ENCODE measurements at places on chromosomes 5 and 9. TPM values are rescaled to one million over a fixed set of nuclear protein-coding genes. Genes with fewer than 3 reads are reported as not detected.

DNA sequence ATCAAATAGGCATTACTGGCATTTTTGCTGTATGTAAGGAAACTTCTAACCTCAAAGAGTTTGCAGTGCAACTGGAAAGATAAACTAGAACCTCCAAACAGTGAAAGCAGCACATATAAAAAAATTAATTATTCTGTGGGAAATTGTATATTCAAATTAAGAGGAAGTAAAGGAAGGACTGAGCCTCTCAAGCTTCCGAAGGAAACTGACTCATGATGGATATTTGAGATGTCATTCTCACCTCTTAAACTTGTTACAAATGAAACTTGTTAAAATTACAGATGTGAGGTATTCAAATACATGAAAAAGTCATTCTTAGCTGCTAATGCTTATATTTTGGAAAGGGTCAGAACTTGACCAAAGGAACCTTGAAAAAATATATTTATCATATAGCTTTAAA is 538.7 kb downstream of the PDE4D start:
- no peak for DNase-seq

DNA sequence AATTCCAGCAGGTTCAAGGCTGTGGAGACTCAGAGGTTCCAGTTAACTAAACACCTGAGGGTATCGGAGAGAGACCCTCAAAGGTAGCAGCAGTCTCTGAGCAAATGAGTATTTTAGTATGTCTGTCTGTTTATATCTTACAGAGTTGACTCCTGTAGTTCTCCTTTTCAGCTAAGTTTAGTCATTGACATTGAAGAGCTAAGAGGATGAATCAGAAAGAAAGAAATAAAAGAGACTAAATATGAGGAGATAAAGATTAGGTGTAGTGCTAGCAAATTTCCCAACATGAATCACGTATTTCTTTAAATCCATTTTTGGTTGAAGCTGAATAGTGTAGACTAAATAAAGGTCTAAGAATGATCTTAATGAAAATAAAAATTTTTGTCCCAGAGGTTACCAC is 474.0 kb upstream of the RGMB start:
- no peak for DNase-seq

GRCh38 chr5:76638479-76638878 is 15.3 kb upstream of the F2RL2 start:
- no peak for DNase-seq

GRCh38 chr9:135604437-135605237 is 34.7 kb downstream of the GLT6D1 start:
- DNase-seq = no peak

DNA sequence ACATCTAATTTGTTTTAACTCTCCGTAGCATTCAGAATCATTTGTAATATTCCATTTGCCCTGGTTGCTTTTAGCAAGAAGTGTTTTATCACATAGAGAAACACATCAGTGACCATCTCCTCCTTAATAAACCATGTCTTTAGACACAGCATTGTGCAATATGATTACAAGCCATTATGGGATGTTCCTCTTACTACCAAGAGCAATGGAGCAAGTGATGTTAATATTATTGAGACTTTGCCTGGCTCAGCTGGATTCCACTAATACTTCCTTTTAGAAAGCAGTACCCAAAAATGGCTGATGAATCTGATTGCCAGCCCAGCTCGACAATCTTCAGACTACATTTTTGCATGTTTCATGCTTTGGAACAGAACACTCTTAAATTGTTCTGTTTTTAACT is 364.2 kb downstream of the OSTF1 start:
- no peak for DNase-seq

- no peak for DNase-seq
Measured at GRCh38 chr9:133370685-133371084, 5.2 kb downstream of the SURF4 start.

DNA sequence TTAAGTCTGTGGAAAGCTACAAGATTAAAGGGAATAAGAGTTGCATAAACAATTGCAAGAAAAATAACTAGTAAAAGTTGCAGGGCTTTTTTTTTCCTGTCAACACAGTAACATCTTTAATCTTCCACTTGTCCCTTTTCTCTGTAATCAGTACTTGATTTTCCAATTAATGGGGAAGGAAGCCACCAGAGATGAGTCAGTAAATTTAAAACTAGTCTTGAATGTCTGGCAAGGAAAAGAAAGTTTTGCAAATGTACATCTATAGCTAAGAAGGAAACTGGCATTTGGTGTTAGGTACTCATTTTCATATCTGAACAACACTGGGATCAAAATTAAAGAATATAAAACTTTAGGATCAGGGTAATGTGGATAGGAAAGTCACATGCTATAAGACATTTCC is 17.1 kb downstream of the DAP start:
- no peak for DNase-seq

GRCh38 chr5:95718203-95718602 is 12.9 kb upstream of the RHOBTB3 start:
- DNase-seq = no peak

DNA sequence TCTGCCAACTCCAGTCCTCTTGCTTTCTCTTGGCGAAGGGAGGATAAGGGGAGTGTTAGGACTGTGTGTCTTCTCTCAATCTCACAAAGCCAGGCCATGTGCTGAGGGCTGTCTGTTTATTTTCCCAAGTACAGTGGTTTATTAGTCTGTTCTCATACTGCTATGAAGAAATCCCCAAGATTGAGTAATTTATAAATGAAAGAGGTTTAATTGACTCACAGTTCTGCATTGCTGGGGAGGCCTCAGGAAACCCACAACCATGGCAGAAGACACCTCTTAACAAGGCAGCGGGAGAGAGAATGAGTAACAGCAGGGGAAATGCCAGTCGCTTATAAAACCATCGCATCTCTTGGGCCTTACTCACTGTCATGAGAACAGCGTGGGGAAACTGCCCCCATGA is 36.2 kb upstream of the CKS2 start:
- no peak for DNase-seq

DNA sequence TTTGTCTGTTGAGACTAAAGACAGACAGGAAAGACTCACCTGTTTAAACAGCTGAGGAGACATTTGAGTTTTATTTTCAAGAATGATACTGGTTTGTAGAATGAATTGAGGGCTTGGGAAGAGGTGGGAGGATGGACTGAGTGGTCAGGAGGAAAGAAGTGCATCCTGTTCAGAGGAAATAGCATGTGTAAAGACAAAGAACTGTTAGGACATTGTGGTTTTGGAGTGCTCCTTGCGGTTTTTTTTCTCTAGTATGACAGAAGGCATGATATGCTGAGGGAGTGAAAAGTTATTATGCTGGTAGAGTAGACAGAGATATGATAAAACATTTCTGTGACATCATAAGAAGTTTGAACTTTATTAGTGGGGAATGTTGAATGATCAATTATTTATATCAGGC is 270.7 kb upstream of the ELAVL2 start:
- no peak for DNase-seq

DNA sequence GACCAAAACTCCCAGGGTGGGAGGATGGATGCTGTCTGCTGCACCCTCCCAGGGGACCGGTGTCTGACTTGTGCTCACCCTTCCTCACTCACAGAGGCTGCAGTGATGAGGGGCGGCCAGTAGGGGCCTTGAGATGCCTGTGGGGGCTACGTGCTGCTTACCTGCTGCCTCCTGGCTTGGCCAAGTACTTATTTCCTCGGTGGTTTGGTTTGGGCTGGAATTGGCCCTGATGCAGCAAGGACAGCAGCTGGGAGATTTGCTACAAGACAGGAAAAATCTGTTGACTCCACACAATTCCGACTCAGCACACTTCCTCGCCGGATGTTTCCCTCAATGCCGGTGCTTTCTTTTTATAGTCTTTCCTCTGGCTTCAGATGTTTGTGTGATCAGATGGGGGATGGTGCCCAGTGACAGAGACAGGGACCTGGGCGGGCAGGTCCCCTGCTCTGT is 6.6 kb downstream of the PCDH12 start:
- DNase-seq = peak; percentile 91

- no peak for DNase-seq
Measured at GRCh38 chr9:121271368-121272341, 3.7 kb downstream of the GSN start.

DNA sequence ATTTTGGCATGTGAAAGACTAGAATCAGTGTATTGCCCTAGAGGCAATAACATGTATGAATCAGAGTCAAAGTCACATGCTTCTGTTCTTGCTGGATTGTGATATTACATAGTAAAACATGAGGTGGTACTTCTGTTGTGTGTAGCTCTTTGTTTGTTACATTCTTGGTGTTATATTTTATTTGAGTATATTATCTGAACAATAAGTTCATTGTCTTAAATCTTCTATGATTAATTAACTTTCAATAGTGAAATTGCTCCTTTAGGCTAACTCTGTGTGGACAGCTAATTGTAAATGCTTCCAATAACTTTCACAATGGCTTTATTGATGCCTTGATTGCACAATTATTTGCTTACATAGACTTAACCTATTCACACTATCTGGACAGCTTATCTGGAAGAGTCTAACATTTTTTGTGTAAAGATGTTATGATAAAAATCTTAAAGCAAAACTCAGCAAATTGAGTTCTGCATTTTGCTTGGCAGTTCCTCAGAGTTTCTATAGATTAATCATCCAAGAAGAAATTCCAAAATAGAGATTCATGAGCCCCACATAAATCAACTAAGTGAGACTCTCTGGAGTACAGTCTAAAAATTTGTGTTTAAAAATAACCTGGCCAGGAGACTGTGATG is 239.6 kb upstream of the TUSC1 start:
- DNase-seq = no peak

GRCh38 chr5:143449772-143450171 is 46.3 kb upstream of the NR3C1 start:
- DNase-seq = no peak

DNA sequence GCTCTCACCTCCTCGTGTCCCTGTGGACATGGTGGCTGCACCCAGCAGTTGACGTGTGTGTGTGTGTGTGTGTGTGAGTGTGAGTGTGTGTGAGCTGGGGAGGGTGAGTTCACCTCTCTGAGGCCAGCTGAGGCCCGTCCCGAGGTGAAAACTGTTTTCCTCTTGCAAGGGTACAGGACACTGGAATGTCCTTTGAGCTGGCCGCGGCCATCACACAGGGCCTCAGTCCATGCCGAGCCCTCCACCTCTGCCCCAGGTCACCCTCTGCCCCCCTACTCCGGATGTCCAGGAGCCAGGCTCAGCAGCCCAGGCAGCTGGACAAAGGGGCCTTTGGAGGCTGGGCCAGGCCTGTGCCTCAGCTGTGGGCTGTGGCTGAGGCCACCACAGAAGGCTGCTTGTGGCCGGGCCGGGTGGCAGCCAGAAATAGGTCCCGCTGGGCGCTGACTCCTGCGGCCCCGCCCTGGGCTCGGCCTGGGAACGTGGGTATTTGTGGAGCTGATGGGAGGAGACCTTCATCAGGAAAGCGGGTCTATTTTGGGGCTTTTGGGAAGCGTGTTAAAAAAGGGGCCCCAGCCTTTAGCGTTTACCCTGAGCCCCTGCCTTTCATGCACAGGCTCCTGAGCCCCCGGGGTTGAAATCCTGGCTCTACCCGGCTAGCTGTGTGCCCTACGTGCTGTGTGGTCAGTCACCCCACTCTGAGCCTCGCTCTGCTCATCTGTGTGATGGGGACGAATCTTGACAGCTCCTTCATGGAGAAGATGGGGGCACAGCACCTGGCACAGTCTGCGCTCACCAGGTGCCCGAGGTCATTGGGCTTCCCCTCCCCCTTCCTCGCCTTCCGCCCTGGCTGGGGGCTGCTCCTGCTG is 75.1 kb upstream of the IER5L start:
- peak; percentile 46 for DNase-seq

- DNase-seq = no peak
Measured at GRCh38 chr9:108724122-108724521, 131.7 kb downstream of the ACTL7B start.

- peak; percentile 92 for DNase-seq
Measured at GRCh38 chr5:72108202-72109061, 1.2 kb downstream of the MAP1B start.

DNA sequence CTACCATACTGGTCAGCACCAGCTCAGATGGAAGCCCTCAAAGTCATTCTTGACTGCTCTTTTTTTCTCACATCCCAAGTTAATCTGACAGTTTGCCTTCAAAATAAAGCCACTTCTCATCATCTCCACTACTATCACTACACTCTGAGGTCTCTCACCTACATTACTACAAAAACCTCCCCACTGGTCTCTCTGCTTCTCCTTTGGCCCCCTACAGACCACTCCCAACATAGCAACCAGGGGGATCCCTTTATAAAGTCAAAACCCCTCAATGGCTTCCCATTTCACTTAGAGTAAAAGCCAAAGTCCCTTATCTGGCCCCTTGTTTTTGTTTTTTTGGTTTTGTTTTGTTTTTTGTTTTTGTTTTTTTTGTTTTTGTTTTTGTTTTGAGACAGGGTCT is 4.6 kb downstream of the ARAP3 start:
- DNase-seq = peak; percentile 89

- peak; percentile 31 for DNase-seq
Measured at GRCh38 chr9:89920131-89920530, 315.3 kb downstream of the GADD45G start.

DNA sequence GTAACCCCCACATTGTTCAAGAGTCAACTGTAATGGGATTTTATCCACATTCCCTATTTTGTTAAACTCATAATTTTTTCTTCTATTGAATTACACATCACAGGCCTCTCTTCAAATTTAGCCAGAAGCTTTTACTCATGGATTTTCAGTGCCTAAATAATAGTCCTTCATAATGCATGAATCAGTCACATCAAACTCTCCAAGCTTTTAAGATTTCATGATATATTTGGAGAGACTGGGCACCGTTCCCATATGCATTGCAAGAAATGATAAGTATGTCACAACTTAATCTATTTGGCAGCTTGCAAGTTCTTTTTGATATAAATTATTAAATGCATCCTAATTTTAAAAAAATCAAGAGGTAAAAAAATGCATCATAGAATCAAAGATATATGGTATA is 465.9 kb downstream of the DMAC1 start:
- no peak for DNase-seq

- DNase-seq = no peak
Measured at GRCh38 chr9:4970970-4971641, 14.0 kb upstream of the JAK2 start.

DNA sequence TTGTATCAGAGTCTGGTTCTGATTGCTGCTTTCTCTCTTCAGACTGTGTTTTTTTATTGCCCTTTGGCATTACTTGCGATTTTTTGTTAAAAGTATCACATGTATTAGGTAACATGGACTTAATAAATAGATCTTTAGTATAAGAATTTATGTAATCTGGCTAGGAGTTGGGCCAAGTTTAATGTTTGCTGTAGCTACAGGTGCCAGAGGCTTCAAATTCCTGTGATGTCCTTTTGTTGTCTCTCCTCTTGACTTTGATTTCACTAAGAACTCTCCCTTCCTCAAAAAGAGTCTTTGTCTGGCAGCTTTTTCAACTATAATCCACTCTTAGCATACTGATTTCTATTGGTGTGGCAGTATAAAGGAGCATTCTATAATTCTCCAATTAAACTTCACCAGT is 313.1 kb downstream of the DTWD2 start:
- no peak for DNase-seq

GRCh38 chr5:154741415-154741814 is 13.8 kb upstream of the LARP1 start:
- no peak for DNase-seq

Gene ZER1
- 35.2 TPM for total RNA-seq

Gene KIF24
- total RNA-seq = 2.5 TPM

Gene COL15A1
- 0.07 TPM for total RNA-seq

Gene IL5
- total RNA-seq = not detected

Gene DBH
- total RNA-seq = not detected

Gene SERF1A
- total RNA-seq = 9.5 TPM

Gene LRRC19
- not detected for total RNA-seq

Gene SLC6A7
- total RNA-seq = not detected

Gene FCN1
- total RNA-seq = not detected

Gene PCDHA8
- total RNA-seq = 0.71 TPM

Gene RALGPS1
- total RNA-seq = 18.6 TPM

Gene CEP120
- total RNA-seq = 29.8 TPM

Gene TMEM215
- 0.11 TPM for total RNA-seq

Gene ENHO
- 7.1 TPM for total RNA-seq

Gene CRB2
- total RNA-seq = 1.7 TPM

Gene PCBD2
- total RNA-seq = 12.6 TPM

Data from endodermal cell (in vitro differentiated cells).